ENCODE measurements at places on chromosomes 16 and 17. TPM values are rescaled to one million over a fixed set of nuclear protein-coding genes. Genes with fewer than 3 reads are reported as not detected.

The CCL11 gene
- total RNA-seq = not detected

The EFNB3 gene
- 0.05 TPM for total RNA-seq

The SPATA32 gene
- 0.37 TPM for total RNA-seq

The NT5M gene
- total RNA-seq = 3.5 TPM

The ARHGAP44 gene
- total RNA-seq = not detected

The UBE2Z gene
- total RNA-seq = 108 TPM

The NGFR gene
- total RNA-seq = 0.17 TPM

The KRT33A gene
- not detected for total RNA-seq

The HOXB1 gene
- total RNA-seq = not detected

The RNF112 gene
- total RNA-seq = 0.96 TPM

The KRTAP4-9 gene
- not detected for total RNA-seq

The NDUFAF8 gene
- total RNA-seq = 49.0 TPM

The ARL17A gene
- 29.9 TPM for total RNA-seq

The OR1F1 gene
- total RNA-seq = not detected

The UNC45B gene
- 0.05 TPM for total RNA-seq

The CYLD gene
- 343 TPM for total RNA-seq

The WSCD1 gene
- not detected for total RNA-seq

The GRIN2C gene
- 0.22 TPM for total RNA-seq

The JMJD6 gene
- 69.6 TPM for total RNA-seq

The SLFN14 gene
- 0.10 TPM for total RNA-seq

The ASGR2 gene
- not detected for total RNA-seq

The DPEP3 gene
- 0.22 TPM for total RNA-seq

The TNK1 gene
- 1.1 TPM for total RNA-seq

The ZFP3 gene
- total RNA-seq = 4.5 TPM

The MYH11 gene
- total RNA-seq = not detected

The PLA2G10 gene
- not detected for total RNA-seq

The KRT36 gene
- total RNA-seq = not detected

The KLHL10 gene
- not detected for total RNA-seq

Data from T-helper 1 cell treated with Interleukin-12 subunit alpha and Interleukin-12 subunit beta and Interleukin-4 antibody, amounts not matched to agents 30 ng/mL and 1 ng/mL, for 36 hours (primary cell).